NCI-H1436 treated with DMSO at 0.1 percent for 48 hours (cell line): ENCODE measurements at places on chromosomes 1 and 21.

- no peak for DNase-seq
These were observed 56.6 kb downstream of the AGPAT3 start for GRCh38 chr21:43921571-43921978.

DNA sequence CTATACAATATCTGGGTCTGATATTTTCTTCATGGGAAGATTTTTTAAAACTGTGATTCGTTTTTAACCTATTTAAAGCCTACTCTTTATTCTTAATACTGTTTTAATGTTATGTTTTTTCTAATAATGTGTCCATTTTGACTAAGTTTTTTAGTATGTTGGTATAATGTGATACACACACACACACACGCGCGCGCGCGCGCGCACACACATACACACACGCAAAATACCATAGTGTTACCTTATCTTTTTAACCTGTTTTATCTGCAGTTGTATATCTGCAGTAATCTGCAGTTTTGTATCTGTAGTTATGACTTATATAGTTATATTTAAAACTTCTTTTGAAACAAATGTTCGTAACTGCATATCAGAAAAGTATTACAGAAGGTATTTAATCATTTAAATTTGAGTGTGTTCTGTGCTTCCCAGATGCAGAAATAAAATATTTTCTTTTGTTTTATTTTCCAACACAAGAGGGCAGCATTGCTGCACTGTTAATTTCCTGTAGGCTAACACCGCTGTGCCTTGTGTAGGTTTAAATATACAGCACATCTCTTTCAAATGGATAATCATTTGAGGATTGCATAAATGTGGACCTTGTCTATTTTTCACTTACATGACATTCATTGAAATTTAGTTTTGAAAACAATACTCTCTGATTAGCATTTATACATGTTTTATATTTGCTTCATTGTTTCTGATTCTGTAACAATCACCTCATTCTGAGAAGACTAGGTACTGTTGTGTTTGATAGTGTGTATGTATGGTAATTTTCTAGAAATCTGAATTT is 166.1 kb downstream of the PDE4B start:
- DNase-seq = no peak

GRCh38 chr1:2530513-2531361 is 674 bp upstream of the HES5 start:
- no peak for DNase-seq

DNA sequence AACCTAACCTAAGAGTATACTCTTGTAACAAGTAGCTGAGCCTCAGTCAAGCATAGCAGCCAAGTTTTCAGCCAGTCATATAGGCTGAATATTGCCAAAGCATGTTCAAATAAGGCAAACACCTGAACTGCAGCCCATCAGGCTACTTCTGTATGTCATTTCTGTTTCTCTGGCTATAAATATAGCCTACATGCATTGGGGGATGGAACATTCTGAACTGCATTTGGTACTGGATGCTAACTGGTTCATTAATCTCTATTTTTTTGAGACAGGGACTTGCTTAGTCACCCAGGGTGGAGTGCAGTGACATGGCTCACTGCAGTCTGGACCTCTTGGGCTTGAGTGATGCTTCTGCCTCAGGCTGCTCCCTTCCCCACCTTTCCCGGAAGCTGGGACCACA is 37.3 kb downstream of the MAST2 start:
- no peak for DNase-seq

DNA sequence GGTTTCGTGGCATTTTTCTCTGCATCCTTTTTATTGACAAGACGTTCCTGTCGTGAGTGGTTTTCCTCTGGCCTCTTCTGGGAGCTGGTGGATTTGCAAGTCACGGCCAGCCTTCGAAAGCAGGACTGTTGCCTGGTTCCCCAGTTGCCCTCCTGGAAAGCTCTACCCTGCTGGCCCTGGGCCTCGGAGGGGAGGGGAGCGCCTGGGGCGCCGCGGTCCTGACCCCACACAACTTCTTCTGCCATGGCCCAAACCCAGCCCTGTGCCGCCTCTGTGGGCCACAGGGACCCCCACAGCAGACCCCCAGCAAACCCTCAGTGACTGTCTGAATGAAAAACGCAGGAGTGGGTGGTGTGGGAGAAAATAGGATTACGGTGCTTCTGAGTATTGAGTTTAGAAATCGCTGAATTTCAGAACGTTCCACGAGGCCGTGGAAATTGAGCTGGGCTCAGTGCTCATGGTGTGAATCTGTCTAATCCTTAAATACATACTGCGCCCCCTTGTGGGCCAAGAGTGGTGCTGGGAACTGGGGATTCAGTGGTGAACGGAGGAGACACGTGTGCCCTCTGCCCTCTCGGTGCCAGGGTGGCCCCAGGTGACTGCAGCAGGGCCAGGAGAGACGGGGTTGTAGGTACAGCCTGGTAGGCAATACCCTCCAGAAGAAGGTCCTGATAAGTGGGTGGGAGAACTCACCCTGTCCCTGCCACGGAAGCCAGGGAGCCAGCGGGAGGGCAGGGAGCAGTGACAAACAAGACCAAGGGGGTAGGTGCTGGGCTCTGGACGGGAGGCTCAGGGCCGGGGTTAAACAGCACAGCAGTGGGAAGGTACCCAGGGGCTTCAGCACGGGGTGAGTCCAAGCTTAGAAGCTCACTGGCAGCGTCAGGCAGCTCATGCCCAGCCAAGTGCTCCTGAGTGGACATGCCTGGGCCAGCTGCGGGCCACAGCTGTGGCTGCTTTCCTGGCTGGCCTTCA is 101.2 kb upstream of the COL6A1 start:
- DNase-seq = no peak

- DNase-seq = no peak
These were observed 5.0 kb downstream of the HAPLN2 start for GRCh38 chr1:156623946-156624813.
